ENCODE measurements at places on chromosomes 2 and 18.

DNA sequence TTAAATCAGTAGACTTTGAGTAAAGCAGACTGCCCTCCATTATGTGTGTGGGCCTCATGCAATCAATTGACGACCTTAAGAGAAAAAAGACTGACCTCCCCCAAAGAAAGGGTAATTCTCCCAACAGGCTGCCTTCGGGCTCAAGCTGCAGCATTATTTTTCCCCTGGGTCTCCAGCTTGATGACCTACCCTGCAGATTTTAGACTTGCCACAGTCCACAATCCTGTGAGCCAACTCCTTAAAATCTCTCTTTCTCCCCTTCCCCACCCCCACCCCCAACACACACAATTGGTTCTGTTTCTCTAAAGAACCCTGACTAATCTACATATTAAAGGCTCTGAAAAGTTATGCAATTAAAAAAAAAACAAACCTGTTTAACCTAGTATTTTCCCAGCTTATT, 89.4 kb downstream of the RNF152 start:
- no peak for DNase-seq

DNA sequence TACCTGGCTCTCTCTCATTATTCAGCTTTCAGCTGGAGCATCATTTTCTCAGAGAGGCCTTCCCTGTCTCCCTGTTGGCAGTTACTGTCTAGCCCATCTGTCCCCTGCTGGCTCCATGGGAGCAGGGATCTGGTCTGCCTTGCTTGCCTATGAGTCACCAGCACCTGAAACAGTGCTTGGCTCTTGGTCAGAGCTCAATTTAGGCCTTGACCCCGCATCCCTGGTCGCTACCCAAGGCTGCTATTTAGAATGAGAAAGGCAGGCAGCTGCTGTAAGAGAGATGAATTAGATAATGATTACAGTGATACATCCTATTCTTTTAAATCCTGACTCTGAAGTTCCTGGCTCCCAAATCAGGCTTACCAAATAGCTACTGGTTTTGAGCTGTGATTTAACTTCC, 32.9 kb downstream of the KCNE4 start:
- DNase-seq: no peak

DNA sequence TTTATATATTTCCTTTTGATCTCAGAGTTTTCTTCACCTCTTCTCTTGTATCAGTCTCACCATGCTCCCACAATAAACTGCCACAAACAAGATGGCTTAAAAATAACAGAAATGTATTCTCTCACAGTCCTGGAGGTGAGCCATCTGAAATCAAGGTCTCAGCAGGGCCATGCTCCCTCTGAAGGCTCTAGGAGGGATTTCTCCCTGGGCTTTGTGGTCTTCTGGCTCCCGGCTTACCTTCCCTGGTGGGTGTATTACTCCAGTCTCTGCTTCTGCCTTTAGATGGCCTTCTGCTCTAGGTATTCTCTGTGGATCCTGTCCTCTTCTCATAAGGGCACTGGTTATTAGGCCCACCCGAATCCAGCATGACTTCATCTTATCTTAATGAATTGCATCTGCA, 994.7 kb upstream of the POU3F3 start:
- DNase-seq: no peak

DNA sequence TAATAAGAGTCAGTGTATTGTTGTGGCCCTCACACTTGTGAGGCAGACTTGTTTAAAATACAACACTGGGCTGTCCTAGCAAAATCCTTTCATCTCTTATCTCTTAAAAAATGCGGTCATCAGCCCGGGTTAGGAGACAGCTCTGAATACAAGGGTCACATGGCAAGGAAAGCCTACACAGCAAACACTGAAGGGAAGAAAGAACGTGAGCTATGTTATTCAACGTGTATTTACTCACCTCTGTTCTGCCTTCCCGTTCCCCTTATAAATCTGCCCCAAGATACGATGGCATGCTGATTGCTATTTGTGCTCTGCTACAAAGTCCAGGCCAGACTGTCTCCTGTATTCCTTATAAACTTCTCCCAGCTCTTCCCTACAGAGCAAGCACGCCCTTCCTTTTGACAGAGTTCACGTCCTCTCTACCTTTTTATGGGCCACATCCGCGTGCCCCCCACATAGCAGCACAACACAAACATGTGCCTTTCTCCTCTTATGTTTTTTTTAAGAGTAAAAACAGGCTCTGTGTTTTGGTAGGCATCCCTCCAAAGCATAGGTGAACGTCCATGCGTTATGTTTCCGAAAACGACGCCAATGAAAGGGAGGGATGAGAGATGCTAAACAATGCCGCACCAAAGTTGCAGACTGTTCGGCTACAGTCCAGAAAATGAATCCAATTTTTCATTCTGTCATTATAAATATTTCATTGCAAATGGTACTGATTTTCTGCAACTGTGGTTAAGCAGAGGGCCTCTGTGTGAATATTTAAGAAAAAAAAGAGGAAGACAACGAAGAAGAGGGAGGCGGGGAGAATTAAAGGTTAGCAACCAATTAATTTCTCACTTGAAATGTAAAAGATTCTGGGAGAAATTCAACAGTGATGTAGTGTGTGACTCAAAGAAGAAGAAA, 274.7 kb downstream of the ZNF521 start:
- DNase-seq: no peak

DNA sequence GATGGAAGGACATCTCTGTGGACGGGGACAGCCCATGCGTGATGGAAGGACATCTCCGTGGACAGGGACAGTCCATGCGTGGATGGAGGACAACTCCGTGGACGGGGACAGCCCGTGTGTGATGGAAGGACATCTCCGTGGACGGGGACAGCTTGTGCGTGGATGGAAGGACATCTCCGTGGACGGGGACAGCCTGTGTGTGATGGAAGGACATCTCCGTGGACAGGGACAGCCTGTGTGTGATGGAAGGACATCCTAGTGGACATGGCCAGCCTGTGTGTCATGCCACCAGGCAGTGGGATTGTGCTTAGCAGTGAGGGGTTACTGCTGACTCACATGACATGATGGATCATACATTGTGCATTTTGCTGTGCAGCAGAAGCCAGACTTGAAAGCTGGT, 30.0 kb upstream of the NFATC1 start:
- DNase-seq: no peak

GRCh38 chr2:167182403-167182802, 294.1 kb downstream of the XIRP2 start:
- DNase-seq: no peak

- no peak for DNase-seq
Observed at GRCh38 chr2:75431276-75431675, 129.5 kb downstream of the EVA1A start.

- DNase-seq: no peak
Observed at GRCh38 chr2:217058791-217059755, 199.2 kb upstream of the TNP1 start.

GRCh38 chr18:74609535-74609934, 11.9 kb downstream of the ZNF407 start:
- DNase-seq: no peak

- no peak for DNase-seq
Observed at GRCh38 chr2:85873679-85874078, 15.1 kb downstream of the ST3GAL5 start.

GRCh38 chr2:141767691-141768090, 363.1 kb downstream of the LRP1B start:
- DNase-seq: no peak

- no peak for DNase-seq
Observed at GRCh38 chr2:211364911-211365310, 808.5 kb downstream of the CPS1 start.

DNA sequence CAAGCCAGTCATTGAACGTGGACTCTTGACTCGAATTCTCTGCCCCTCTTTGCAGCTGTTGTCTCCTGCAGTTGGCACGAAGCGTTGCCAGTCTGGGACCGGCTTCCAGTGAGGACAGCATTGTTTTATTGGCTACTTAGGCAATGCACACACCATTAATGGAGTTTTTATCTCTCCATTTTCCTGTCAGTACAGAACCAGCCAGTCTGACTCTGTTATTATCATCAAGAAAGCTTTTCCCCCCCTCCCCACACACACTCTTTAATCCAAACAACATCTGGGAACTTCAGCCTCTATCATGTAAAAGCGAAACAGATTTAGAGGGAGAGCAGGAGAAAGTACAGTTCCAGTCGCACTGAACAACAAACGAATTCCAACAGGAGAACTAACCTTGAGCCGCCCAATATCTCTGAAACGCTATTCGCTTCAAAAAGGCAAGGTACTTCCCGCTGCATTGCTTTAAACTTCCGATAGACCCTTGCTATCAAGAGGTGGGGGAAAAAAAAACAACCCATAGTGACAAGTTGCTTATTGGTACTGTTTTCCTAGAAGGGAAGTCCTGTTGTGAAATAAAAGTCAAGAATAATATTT, 38.2 kb downstream of the ACVR1 start:
- DNase-seq: no peak

DNA sequence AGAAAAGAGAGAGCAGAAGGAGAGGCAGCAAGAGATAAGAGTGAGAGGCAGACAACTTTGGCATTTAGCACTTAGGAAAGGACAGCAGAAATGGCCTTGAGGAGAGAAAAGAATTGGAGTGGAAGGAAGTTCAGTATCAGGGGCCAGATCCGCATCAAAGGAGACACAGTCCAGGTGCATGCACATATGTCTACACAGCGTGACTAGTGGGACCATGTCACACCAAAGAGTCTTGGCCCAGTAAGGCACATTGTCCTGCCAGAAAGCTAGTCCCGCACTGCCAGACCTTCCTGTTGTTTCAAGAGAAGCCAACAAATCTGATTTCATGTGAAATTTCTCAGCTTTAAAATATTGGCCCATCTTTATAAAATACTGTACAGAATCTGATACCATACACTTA, 8.5 kb upstream of the STK39 start:
- DNase-seq: peak; percentile 97

- DNase-seq: no peak
Observed at GRCh38 chr18:24398540-24398939, 916 bp upstream of the OSBPL1A start.

GRCh38 chr2:192498747-192499146, 304.0 kb upstream of the TMEFF2 start:
- DNase-seq: no peak

DNA sequence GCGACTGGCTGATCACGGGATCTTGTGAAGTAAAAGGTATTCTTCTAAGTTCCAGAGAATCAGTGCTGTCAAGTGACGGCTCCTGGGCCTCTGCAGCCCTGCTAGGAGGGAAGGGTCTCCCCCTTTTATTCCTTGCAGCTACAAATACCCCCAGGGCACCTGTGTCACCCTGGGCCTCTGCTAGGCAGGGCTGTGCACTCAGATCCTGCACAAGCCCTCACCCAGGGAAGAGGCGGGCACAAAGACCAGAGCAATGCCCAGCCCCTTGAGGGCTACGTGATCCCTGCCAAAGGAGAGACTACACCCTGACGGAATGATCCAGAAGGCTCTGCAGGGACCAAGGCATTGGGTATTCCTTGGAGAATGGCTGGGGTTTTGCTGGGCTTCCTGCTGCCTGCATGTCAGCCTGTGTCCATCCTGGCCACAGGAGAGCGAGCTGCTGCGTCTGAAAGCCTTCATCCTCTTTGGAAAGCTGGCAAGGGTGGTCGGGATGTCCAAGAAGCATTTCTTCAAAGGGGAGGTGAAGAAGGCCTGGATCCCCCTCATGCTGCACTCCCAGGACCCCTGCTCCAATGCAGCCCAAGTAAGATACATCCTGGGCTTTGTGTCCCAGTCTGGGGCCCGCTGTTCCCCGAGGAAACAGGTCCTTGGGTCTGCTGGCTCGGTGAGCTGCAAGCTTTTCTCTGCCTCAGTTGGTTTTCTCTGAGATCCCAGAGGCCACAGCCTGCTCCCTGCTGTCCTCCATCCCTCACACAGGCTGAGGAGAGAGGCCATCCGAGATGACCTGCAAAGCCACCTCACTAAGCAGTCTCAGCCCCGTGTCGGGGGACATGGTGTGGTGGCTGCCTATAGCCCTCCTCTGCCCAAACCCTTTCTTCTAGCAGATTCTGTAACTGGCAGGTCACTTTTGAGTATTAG, 24.9 kb downstream of the HJURP start:
- no peak for DNase-seq

DNA sequence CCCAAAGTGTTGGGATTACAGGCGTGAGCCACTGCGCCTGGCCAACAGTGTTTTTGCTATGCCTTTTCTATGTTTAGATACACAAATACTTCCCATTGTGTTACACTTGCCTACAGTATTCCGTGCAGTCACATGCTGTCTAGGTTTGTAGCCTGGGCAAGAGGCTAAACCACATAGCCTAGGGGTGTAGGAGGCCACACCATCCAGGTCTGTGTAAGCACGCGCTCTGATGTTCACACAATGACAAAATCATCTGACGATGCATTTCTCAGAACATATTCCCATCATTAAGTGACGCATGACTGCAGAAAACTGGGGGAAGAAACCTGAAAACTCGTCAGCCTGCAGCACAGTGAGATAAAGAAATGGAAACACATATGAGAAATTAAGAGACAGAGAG, 46.1 kb upstream of the TWIST2 start:
- DNase-seq: no peak

DNA sequence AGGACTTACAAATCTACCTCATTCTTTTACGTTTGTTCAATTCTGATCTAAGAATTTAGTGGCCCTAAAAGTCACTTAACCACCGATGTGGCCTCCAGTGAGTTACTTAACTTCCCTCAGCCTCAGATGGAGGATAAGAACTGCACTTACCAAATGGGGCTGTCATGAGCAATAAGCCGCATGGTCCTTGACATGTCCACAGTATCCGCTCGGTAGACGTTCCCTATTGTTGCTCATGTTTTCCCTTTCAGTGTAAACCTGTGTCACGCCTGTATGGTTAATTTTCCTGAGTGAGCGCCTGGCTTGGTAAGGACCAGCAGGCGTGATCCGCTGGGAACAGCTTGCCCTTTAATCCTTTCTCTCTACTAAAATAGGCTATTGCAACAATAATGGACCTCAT, 20.3 kb downstream of the SEC11C start:
- DNase-seq: no peak

- DNase-seq: no peak
Observed at GRCh38 chr2:128304715-128305554, 13.7 kb downstream of the HS6ST1 start.

DNA sequence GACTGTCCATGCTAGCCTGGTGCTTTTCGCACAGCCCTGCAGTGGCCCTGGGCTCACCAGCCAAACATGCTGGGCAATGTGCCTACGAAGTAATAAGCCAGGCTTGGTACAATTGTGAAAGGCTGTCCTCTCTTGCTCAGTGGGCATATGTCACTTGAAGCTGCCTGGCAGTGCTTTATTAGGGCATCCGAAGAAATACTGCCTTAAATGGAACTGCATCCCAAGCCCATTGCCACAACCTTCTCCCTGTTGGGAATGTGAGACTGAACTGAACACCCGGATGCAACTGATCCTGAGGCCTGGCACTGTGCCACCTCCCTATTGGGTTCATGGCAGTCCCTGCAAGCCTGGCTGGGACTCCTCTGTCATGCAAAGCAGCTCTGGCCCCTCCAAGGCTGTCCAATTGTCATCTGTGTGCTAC, 15.9 kb downstream of the CAPG start:
- DNase-seq: peak; percentile 58

DNA sequence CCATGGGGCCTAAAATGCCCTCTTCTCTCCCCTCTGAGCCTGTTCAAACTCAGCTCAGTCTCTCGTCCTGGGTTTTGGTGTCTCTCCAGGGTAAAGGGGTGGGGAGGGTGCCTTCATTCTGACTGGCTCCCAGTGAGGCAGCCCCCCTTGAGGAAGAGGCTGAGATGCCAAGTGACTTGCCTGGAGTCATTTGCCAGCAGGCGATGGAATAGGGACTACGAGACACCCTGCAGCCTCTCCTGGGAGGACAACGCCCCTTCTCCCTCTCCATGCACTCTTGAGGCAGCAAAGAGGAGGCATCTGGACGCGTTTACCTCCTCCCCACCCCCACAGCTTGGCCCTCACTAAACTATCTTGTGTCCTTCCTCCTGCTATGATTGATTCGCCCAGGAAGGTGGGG, 760 bp upstream of the STON1 start:
- no peak for DNase-seq

- DNase-seq: no peak
Observed at GRCh38 chr18:9561759-9562158, 52.6 kb downstream of the PPP4R1 start.

Measured in cerebellar nuclear complex (tissue), 1 donor.